ENCODE measurements at places on chromosomes 1 and 21.

GRCh38 chr1:11767922-11768704 lies 6.1 kb downstream of the C1orf167 start:
- DNase-seq, result peak; percentile 57

GRCh38 chr21:45202889-45203288 lies 84.8 kb downstream of the POFUT2 start:
- DNase-seq, result no peak

GRCh38 chr1:12183095-12183794 lies 16.5 kb downstream of the TNFRSF1B start:
- DNase-seq, result no peak

DNA sequence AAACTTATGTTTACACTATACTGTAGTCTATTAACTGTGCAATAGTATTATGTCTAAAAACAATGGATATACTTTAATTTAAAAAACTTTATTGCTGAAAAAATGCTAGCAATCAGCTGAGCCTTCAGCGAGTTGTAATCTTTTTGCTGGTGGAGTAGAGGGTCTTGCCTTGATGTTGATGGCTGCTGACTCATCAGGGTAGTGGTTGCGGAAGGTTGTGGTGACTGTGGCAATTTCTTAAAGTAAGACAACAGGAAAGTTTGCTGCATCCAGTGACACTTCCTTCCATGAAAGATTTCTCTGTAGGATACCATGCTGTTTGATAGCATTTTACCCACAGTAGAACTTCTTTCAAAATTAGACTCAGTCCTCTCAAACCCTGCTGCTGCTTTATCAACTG lies 234.7 kb upstream of the CSF3R start:
- no peak for DNase-seq

DNA sequence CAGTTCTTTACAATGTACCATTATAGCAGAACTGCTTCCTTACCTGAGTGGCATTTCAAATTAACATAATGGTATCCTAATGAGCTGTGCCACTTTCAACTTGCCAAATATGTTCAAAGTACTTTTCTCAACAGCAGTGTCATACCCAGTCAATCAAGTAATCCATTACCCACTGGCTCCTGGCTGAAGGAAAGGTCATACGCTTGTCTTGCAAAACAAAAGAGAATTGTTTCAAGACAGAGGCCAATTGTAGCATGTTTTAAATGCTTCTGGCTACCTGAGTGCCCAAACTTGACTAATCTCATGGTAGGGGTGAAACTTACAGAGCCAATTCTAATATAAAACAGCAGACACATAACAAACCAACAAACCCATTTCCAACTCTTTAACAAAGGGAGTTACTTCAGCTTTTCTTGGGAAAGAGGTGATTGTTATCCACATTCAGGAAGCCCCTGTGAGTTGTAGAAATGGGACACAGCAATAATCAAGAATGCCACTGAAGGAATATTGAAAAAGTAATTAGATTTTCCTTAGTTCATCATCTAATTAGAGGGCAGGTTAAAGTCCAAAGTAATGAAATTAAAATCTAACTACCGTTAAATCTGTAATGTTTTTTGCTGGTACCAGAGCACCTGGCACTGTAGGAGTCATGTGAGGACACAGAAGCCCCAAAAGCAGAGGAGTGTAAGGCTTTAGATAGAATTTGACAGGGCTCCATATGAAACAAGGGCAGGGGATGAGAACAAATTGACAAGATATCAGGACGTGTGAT lies 241.9 kb downstream of the RWDD3 start:
- no peak for DNase-seq

- DNase-seq, result no peak
These were observed 197.4 kb upstream of the GALNT2 start for GRCh38 chr1:229869687-229870086.

GRCh38 chr1:227945891-227946623 lies 1.7 kb downstream of the WNT9A start:
- DNase-seq, result peak; percentile 82

DNA sequence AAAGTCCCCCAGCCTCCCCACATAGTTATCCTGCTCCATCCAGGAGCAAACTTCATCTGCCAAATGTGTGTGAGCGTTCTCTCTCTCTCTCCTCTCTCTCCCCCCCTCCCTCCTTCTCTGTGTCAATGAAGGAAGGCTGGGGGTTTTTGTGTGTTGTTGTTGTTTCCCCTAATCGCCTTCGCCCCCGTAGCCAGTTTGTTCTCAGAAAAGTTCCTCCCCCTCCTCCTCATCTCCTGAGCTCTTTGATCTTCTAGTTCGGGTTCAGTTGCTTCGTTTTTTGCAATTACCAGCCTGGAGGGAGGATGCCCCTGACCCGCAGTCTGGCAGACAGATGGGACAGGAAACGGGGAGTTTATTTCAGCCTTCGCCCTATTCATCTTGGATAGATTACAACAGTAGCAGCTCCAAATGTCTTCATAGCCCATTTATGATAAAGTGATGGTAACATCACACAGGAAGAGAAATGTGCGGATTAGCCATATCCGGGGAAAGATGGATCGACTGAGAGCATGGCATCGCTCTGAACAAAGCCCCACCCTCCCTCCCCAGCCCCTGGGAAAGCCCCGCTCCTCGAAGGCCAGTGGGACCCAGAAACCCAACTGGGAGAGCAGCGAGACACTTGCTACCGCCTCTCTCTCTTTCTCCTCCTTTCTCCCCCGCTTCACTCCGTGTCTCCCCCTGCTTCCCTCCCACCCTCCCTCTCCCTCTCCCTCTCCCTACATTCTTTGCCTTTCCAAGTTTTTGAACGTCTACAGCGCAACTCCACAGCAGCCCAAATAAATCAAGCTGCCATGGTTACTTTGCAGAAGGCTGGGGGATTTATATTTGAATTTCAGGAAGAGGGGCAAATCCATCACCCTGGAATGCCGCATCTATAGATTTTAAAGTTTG lies 139.7 kb upstream of the ARHGEF16 start:
- DNase-seq, result peak; percentile 61

DNA sequence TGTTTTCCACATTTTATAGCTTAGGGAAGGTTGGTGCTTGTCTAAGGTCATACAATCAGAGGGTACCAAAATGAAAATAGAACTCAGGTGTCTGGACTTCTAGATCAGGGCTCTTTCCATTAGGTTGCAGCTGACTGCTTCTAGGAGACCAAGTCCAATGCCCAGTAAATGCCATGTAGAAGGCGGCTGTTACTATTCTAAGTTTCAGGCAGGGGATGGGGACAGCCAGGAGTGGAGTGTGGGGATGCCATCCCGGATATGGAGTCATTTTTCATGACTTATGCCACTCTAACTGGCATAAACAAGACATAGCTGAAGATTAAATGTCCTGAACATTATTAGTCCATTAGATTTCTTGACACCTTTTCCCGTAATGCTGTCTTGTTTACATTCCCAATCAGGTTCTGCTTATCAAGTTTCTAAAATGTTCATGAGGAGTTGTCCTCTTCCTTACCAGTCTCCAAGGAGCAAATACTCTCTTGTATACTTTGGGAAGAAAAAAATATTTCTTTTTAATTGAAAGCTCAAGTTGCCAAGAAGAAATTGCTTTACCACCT lies 31.5 kb downstream of the XCL1 start:
- DNase-seq, result no peak

DNA sequence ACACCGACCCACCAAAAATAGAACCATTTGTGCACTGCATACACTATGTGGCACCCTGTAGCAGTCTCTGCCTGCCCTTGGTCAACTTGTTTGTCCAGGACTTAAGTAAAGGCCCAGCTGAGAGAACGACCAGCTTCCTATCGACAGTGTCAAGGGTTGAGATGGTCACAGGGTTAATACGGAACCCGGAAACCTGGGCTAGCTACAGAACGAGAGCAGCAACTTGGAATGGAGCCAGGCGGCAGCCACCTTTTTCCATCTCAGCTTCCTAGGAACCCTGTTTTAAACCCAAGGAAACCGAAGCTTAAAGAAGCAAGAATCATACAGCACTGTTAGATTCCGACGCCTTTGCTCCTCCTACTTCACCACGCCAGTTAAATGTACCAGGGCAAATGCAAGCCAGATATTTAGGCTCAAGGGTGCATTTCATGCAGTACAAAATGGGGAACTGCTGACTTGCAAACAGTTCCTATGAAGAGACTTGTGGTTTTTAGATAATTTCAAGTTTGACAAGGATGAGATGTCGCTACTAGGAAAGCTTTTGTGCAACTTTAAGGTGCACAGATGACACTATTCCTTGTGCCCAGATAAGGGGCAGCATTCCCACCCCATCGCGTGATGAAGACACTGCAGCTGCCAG lies 35.5 kb downstream of the SLC66A1 start:
- no peak for DNase-seq
